ENCODE measurements at places on chromosomes 13 and 19. TPM values are rescaled to one million over a fixed set of nuclear protein-coding genes. Genes with fewer than 3 reads are reported as not detected.

The CGB5 gene
- polyA plus RNA-seq, result 0.16 TPM

The CFAP97D2 gene
- polyA plus RNA-seq, result not detected

The CRB3 gene
- polyA plus RNA-seq, result not detected

The SMAD9 gene
- 3.1 TPM for polyA plus RNA-seq

GRCh38 chr13:77729502-77730221, 32.2 kb downstream of the SLAIN1 start:
- H3K36me3 ChIP-seq, result no peaks in the 10 kb centered on the region
- no peak for DNase-seq
- H3K4me3 ChIP-seq, result no peak overlapping the region
- H3K27me3 ChIP-seq, result no peaks in the 10 kb centered on the region
- H3K27ac ChIP-seq, result no peak overlapping the region

- no peaks in the 10 kb centered on the region for H3K36me3 ChIP-seq
- no peak overlapping the region for H3K4me3 ChIP-seq
- H3K27ac ChIP-seq, result peak overlapping the region; percentile 84
Observed at GRCh38 chr19:4013886-4014540, 6.5 kb downstream of the PIAS4 start.

- H3K36me3 ChIP-seq, result peaks cover 18% of the 10 kb centered on the region
- peak overlapping the region; percentile 75 for H3K4me3 ChIP-seq
- H3K4me1 ChIP-seq, result no peaks in the 10 kb centered on the region
- DNase-seq, result peak; percentile 8
- H3K27ac ChIP-seq, result peak overlapping the region; percentile 71
Observed at GRCh38 chr13:49248622-49249002, 887 bp downstream of the CDADC1 start.

- H3K4me1 ChIP-seq, result no peaks in the 10 kb centered on the region
- H3K27ac ChIP-seq, result no peak overlapping the region
- no peak for DNase-seq
- H3K36me3 ChIP-seq, result no peaks in the 10 kb centered on the region
Observed at GRCh38 chr13:22235285-22235949, 564.5 kb downstream of the FGF9 start.

DNA sequence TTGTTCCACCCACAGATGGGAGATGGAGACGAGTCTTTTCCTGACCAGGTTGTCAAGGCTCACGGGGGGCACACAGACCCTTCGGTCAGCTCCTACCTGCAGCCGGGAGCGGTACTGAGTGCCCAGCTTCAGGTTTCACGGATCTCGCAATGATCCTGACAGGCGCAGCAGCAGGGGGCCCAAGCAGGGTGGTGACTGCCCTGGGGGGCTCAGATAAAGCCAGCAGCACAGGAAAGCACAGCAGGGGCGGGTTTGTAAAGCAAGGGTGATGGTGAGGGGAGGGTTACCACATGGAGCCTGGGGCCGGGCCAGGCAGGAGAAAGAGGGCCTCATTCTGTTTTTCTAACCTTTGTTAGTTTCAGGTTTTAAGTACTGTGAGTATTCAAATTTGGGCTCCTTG, 41.7 kb upstream of the ATP11A start:
- no peaks in the 10 kb centered on the region for H3K36me3 ChIP-seq
- H3K4me1 ChIP-seq, result no peaks in the 10 kb centered on the region
- no peak overlapping the region for H3K27ac ChIP-seq
- H3K4me3 ChIP-seq, result no peak overlapping the region

DNA sequence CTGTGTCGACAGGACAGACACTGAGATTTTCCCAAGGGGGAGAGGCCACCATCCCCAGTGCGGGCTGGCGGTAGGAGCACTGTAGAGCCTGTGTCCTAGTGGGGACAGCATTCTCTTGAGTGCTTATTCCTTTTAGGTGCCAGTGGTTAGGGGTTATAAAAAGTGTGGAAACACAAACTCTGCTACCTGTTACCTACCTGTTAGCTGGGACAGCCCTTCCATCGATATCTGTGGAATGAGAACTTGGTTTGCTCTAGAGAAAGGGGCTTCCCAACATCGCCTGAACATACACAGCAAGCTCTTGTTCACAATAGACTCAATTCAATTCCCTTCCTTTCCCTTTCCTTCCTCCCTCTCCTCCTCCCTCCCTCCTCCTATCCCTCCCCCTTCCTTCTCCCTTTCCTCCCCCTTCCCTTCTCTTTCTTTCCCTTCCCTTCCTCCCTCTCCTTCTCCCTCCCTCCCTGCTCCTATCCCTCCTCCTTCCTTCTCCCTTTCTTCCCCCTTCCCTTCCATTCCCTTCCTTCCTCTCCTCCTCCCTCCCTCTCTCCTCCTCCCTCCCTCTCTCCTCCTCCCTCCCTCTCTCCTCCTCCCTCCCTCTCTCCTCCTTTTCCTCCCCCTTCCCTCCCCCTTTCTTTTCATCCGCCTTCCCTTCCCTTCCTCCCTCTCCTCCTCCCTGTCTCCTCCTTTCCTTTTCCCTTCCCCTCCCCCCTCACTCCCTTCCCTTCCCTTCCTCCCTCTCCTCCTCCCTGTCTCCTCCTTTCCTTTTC, 188.5 kb downstream of the URI1 start:
- H3K27ac ChIP-seq, result no peak overlapping the region
- no peaks in the 10 kb centered on the region for H3K27me3 ChIP-seq
- peaks cover 20% of the 10 kb centered on the region for H3K4me1 ChIP-seq
- H3K36me3 ChIP-seq, result no peaks in the 10 kb centered on the region

GRCh38 chr13:46603165-46603603, 50.2 kb downstream of the LRCH1 start:
- H3K4me3 ChIP-seq, result no peak overlapping the region
- H3K27me3 ChIP-seq, result no peaks in the 10 kb centered on the region
- H3K36me3 ChIP-seq, result no peaks in the 10 kb centered on the region
- no peak overlapping the region for H3K27ac ChIP-seq

- no peak overlapping the region for H3K4me3 ChIP-seq
- no peak overlapping the region for H3K27ac ChIP-seq
- H3K36me3 ChIP-seq, result no peaks in the 10 kb centered on the region
Observed at GRCh38 chr19:14203177-14203576, 2.8 kb downstream of the ADGRL1 start.

DNA sequence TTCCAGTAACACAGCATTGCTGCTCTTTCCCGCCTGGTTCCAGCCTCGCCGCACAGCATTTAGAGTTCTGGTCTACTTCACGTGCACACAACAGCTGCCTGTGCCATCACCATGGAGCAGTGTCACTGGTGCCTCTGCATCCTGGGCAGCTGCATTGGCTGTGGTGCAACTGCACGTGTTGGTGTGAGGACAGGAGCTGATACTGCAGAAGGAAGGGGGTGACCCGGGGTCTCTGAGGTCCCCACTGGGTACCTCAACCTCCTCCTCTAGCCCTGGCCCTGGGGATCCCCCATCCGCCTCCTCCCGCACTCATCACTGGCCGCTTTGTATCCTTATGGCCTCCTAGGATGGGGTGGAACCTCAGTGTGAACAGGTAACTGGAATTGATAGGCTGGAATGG, 112.5 kb downstream of the SOX1 start:
- H3K4me3 ChIP-seq, result no peak overlapping the region
- no peak for DNase-seq
- H3K27ac ChIP-seq, result no peak overlapping the region
- H3K27me3 ChIP-seq, result peaks cover 15% of the 10 kb centered on the region

DNA sequence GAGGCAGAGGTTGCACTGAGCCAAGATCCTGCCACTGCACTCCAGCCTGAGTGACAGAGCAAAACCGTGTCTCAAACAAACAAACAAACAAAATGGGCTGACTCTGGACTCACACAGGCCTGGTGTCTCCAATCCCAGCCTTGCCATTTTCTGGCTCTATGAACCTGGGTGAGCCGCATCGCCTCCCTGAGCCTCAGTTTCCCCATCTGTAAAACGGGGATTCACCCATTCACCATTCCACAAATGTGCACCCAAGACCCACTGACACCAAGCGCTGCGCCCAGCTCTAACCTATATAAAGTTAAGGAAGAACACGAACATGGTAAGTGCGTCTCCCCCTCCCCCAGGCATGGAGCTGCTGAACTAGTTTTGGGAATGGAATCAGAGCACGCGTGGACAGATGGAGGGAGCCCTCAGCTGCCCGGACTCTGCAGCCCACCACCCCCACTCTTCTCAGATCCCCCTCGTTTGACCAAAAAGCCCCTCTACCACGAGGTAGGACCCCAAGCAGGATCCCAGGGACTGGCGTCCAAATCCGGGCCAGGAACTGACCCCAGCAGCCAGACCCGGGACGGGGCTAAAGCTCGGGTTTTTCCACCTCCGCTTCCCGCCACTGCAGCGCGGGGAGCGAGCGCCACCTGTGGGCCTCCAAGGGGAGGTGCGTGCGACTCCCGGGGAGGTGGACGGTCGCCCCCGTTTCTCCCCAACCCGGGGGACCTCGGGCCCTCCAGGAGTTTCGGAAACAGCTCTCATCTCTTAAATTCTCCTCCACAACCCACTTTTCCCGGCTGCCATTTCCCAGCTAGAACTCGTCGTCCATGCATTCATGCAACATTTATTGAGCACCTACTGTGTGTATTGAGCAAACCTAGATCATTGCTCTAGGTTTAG, 33.0 kb upstream of the ADGRE5 start:
- no peak overlapping the region for H3K27ac ChIP-seq
- no peaks in the 10 kb centered on the region for H3K36me3 ChIP-seq
- peak; percentile 95 for DNase-seq
- peak overlapping the region; percentile 23 for H3K4me3 ChIP-seq

- peak overlapping the region; percentile 80 for H3K27ac ChIP-seq
- no peak overlapping the region for H3K4me3 ChIP-seq
- H3K27me3 ChIP-seq, result no peaks in the 10 kb centered on the region
- no peak for DNase-seq
Observed at GRCh38 chr13:29436291-29436690, 159.2 kb downstream of the SLC7A1 start.

DNA sequence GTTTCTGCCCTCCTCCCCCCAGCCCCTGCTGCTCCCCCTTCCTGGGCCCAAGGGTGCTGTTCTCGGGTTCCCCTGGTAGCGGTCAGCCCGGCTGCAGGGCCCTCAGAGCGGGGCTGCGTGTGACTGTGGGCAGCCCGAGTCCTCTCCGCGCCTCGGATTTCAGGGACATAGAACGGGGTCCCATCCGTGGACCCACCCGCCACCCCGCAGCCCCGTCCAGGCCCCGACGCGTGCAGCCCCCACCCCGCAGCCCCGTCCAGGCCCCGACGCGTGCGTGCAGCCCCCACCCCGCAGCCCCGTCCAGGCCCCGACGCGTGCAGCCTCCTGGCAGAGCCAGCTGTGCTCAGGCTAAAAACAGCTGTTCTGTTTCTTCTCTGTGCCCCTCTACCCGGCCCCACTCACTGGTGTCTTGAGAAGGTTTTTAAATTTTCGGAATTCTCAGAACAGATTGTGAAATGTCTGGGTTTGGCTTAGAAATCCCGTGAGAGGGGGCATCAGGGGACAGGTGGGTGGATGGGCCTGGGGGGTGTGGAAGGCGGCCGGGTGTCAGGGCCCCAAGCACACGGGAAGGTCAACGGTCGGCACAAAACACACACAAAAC, 5.5 kb upstream of the PRTN3 start:
- DNase-seq, result peak; percentile 53
- H3K4me1 ChIP-seq, result no peaks in the 10 kb centered on the region
- no peak overlapping the region for H3K4me3 ChIP-seq
- H3K36me3 ChIP-seq, result no peaks in the 10 kb centered on the region
- H3K27me3 ChIP-seq, result peaks cover 72% of the 10 kb centered on the region

DNA sequence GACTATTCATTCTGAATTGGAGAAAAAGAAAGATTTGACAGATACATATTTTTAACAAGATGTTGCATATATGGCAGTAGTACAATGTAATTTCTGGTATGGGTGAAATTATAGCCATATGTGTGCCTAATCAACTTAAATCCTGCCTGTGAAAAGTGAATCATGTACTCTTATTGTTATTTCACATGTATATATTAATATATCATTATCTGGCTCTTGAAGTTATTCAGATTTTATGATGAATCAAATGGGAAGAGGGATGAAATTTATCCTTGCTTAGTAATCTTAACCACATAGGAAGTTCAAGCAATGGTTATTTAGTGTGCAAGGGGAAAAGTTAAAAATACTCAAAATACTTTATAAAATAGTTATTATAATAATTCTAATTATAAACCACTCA, 80.5 kb downstream of the GPC6 start:
- H3K27ac ChIP-seq, result peak overlapping the region; percentile 41
- DNase-seq, result no peak
- H3K4me3 ChIP-seq, result no peak overlapping the region
- no peaks in the 10 kb centered on the region for H3K36me3 ChIP-seq
- peaks cover 18% of the 10 kb centered on the region for H3K4me1 ChIP-seq

GRCh38 chr13:100330662-100331061, 241.8 kb downstream of the PCCA start:
- peaks cover 3% of the 10 kb centered on the region for H3K4me1 ChIP-seq
- H3K27me3 ChIP-seq, result no peaks in the 10 kb centered on the region
- H3K27ac ChIP-seq, result no peak overlapping the region
- peaks cover 43% of the 10 kb centered on the region for H3K36me3 ChIP-seq
- no peak overlapping the region for H3K4me3 ChIP-seq

DNA sequence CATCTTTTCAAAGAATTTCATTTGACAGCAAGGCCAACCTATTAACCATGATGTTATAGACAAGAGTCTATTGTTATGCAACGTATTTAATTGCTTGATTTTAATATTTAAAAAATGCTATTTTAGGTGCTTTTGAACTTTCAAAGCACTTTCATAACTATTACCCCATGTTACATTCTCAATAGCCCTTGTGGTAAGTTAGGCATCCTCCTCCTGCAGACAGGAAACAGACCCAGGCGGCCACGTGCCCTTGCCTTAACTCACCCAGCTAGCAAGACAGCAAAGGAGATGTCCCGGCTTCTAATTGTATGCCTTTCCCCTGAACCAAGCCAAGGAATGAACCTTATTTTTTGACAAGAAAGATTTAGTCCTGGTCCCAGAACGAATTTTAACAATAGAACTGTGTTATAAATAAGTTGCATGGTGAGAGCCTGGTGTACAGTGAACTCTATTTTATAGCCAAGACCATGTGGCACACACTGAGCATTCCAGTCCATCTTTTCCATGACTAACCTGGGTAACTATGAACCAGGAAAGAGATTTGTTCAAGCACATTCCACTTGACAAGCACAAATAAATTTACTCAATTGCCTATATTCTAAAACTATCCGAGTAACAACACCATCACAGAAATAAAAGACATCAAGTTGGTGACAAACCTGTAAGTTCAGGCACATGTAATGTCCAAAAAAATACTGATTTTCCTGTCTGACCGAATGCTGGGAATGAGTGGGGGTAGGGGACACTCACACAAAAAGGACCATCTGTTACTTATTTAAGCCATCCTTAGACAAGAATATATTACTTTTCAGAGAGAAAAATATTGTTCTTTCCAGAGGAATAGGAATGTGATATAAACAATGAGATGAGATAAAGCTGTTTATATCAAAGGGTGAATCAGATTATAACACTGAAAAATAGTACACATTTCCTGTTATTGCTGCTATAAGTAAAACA, 163.0 kb downstream of the EFNB2 start:
- no peaks in the 10 kb centered on the region for H3K27me3 ChIP-seq
- H3K36me3 ChIP-seq, result no peaks in the 10 kb centered on the region
- peak overlapping the region; percentile 93 for H3K27ac ChIP-seq
- H3K4me3 ChIP-seq, result no peak overlapping the region
- no peak for DNase-seq

- no peak overlapping the region for H3K4me3 ChIP-seq
- DNase-seq, result no peak
Observed at GRCh38 chr13:111924678-111925075, 142.3 kb upstream of the SOX1 start.

Measured in SK-N-SH (cell line).